HT-29 (cell line): ENCODE measurements at places on chromosomes 2 and 18.

DNA sequence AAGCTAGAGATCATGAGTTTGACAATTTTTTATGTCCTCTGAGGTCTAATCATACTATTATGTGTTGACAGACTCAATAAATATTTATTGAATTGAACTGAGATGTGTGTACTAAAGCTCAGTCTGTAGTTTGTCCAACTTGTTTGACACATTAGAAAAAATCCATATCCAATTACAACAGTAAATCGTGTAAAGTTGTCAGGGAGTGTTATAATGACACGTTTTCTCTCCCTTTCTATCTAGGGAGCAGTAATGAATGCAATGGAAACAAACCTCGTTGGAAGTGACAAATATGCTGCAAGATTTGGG lies 28.4 kb downstream of the ITGA4 start:
- no peak for DNase-seq

DNA sequence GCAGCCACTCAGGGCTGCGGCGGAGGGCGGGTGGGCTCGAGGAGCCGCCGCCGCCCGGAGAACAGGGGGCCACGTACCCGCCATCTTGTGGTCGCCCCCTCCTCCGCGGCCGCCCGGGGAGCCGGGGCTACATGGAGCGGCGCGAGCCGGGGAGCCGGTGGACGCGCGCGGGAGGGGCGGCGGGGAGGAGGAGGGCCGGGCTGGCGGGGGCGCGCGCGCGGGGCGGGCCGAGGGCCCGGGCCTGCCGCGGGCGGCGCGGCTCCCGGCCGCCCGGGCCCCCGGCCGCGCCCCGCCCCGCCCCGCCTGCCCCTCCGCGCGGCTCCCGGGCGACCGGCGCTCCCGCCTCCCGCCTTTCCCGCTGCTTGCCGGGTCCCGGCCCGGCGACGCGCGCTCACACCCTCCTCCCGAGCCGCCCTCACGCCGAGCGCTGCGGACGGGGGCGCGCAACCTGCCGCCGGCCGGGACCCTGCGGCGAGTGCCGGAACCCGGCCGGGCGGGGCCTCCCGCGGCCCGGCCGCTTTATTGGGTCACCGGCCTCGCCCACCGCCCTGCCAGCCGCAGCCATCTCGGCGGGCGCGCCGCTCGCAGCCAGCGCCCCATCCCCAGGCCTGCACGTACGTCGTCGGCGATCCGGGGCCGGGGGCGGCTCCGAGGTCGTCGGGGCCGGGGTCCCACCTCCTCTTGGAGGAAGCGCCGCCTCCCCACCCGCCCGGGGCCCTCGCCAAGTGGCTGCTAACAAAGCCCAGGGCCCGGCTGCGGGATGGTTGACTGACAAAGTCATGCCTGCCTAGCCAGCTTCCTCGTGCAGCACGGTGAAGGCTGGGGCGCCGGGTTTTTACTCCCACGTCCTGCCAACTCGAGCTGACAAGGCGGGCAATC lies at the start of gene PPP4R1:
Gene PPP4R1, minus strand, starts transcription at position 159 of the 879 bp plus-strand sequence. Its CDS starts 75 bp downstream, at position 84.
- peak; percentile 82 for DNase-seq

- DNase-seq: no peak
These were observed 33.8 kb downstream of the TOGARAM2 start for GRCh38 chr2:29014811-29015421.

- no peak for DNase-seq
These were observed 53.5 kb downstream of the ATP8B1 start for GRCh38 chr18:57749604-57749970.

- DNase-seq: peak; percentile 36
These were observed 12.3 kb upstream of the CERS6 start for GRCh38 chr2:168443818-168444217.

DNA sequence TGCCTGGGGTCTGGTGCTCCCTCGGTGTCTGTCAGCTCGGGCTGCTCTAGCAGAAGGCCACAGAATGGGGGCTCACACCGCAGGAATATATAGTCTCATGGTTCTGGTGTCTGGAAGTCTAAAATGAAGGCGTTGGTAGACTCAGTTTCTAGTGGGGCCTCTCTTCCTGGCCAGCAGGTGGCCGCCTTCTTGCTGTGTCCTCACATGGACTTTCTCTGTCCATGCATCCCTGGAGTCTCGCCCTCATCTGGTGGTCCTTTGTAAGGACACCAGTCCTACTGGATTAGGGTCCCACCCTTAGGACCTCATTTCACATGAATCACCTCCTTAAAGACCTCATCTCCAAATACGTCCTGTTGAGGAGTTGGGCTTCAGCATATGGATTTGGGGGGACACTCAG lies 65.7 kb downstream of the RRM2 start:
- peak; percentile 46 for DNase-seq

GRCh38 chr2:158716121-158716791 lies 78.9 kb upstream of the DAPL1 start:
- DNase-seq: no peak

DNA sequence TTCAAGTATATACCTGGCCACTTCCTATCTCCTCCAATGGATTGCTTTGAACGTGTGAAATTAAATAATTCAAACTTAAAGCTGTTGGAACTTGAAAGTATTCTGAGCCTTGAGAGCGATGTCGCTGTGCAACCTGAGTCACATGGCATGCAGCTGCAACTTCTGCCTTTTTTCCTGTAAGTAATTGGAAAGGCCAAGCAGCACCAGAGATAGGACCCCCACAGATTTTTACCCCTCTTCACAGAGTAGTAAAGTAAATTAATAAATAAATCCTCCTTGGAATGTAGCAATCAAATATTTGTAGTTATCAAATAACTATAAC lies 3.2 kb upstream of the RNF149 start:
- no peak for DNase-seq

GRCh38 chr18:80009661-80010550 lies 21.5 kb upstream of the TXNL4A start:
- DNase-seq: peak; percentile 34

- peak; percentile 83 for DNase-seq
These were observed 30.5 kb upstream of the NEDD4L start for GRCh38 chr18:58013241-58014211.

DNA sequence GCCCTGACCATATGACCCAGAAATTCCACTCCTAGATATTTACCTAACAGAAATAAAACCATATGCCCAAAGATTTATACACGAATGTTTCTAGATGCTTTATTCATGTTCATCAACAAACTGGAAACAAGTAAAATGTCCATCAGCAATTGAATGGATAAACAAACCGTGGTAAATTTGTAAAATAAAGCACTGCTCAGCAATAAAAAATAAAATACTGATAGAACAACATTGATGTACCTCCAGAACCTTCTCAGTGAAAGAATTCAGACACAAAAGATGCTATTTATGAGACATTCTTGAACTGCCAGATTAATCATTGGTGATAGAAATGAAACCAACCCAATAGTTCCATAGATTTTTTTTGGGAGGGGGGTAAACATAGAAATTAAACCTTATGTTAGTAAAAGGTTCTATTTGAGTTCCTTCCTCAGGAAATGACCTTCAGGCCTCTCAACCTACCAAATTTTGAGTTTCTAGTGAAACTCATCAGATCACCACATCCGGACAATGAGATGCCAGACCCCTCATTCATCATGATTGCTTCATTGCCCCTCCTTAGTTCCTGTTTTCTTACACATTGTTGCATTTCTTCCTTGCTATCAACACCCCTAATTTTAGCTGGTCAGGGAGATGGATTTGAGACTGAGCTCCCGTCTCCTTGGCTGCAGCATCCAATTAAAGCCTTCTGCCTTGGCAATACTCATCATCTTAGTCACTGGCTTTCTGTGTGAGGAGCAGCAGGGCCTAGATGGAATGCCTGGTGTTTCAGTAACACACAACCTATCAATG lies 203.5 kb downstream of the LPIN1 start:
- no peak for DNase-seq

- no peak for DNase-seq
These were observed 31.8 kb downstream of the GRB14 start for GRCh38 chr2:164589522-164589921.

- DNase-seq: peak; percentile 53
These were observed 856 bp upstream of the PLA2R1 start for GRCh38 chr2:160063271-160063670.

DNA sequence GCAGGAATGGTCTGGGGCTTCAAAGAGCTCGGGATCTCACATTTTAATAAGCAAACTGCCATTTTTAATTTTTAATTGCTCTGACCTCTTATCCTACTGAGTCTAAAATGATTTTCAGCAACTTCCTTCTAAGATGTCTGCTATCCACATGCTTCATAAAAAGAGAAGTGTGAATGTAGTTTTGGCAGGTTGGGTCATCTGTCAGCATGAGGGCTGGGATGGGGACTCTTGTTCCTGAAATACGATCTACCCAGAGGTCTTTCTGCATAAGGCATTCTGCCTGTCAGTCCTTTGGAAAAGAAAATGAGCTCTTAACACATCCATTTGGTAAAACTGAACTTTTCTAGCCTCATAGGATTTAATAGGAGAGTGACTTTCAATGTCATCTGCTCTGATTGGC lies 252.8 kb upstream of the APCDD1 start:
- DNase-seq: no peak

GRCh38 chr2:138071720-138072719 lies 107.7 kb downstream of the HNMT start:
- DNase-seq: peak; percentile 56

GRCh38 chr2:71896385-71897136 lies 251.1 kb downstream of the CYP26B1 start:
- no peak for DNase-seq

DNA sequence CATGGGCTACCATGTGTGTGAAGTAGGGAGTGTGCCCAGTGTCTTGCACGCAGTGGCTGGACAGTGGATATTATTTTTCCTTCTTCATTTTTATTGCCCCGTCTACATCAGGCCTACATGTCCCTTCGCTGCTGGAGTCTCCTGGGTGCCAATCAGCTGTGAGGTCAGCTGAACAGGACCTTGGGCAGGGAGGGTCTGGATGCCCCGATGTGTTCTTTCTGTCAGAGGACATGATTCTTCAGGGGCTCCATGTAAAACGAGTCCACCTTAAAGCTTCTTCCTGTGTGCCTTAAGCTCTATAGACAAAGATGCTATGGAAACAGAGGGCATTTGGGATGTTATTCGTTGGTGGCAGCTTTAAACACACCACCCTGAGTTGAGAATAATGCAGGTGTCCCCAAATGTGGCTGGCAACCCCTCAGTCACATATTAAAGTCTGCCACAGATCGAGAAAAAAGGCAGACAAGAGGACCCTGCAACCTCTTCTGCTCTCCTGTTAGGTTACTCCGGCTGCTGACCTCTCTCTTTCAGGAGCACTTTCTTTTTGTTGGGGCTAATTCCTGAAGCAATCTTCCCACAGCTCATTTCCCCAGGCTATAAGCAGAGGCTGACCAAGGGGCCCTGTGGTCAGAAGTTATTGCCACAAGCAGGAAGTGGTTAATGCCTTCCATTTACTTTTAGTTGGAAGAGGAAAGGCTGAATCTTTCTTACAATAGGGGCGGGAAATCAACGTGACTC lies 20.0 kb downstream of the GREB1 start:
- DNase-seq: no peak

DNA sequence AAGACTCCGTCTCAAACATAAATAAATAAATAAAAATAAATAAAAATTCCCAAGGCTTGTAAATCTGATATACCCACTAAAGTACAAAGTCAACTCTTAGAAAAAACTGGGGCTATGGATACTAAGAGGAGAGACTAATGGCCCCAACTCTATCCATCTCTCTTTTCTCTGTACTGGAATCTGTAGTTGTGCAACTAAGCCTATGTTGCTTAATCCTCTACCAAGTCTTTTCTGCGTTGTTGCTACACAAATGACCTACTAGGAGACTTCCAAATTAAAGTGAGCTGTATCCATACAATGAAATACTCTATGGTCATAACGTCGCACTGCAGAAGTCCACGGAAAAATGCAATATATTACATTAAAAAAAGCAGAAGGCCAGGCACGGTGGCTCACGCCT lies 8.1 kb downstream of the MRPS5 start:
- DNase-seq: no peak

DNA sequence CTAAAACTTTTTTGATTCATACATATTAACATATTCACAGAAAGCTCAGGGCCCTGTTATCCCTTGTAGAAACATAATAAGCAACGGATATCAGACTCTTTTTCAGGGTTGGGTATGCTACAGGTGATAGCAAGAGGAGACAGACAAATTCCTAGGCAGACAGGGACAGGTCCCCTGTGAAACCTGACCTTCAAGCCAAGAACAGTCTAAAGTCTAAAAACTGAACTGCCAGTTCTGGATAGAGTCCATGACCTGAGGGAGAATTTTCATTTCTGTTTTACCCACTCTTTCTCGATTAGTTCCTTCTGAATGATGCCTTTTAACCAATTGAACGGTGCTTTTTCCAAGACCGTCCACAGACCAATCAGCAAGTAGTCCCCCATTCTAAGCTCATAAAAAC lies 54.2 kb downstream of the RIT2 start:
- DNase-seq: no peak

- no peak for DNase-seq
These were observed 5.0 kb downstream of the FBLN7 start for GRCh38 chr2:112143150-112143549.

- peak; percentile 74 for DNase-seq
These were observed 90.3 kb downstream of the OLA1 start for GRCh38 chr2:174158003-174158402.

- no peak for DNase-seq
These were observed 138.8 kb downstream of the ATAD2B start for GRCh38 chr2:23788100-23788499.

GRCh38 chr2:118223992-118224894 lies 136.0 kb downstream of the INSIG2 start:
- peak; percentile 22 for DNase-seq

DNA sequence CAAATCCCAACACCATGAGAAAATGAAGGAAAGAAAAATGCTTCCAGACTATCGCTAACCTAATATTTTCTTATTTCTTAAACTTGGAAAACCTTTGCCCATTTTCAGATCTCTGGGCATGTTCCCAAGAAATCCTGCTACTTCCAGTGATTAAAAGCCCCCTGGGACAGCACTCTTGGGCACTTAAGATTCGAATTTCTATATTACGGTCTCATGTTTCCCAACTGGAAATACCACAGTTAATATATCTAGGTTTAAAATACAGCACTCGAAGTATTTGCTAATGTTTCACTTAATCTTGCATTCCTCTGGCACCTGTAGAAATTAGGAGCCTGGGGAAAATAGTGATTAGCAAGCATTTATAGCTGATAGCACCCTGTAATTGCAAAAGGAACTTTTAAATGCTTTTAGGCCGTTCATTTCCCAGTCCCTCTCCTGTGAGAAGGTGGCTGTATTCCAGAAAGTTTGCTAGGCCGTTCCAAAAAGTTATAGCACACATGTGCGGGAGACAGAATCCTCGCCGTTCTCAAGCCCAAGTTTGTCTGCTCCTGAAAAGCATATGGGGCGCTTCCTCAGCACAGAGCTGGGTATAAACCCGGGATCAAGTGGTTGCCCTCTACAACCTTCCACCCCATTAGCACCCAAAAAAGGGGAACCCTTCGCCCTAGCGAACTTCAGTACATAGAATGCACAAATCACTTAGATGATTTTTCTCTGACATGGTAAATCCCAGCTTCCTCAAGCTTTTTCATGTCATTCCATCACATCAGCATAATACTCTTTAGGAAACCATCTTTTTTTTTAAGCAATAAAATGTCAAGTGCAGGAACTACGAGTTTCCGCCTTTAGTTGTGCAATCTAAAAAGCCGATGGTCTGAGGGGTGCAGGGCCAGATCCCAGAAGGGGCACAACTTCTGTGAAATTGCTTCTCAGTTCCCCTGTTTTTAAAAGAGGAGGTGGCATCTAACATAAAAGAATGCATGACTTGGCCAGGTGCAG lies 60.6 kb downstream of the DIPK1C start:
- DNase-seq: no peak

- no peak for DNase-seq
These were observed 350.4 kb upstream of the FSIP2 start for GRCh38 chr2:185388226-185388625.

GRCh38 chr2:111176388-111176787 lies 55.7 kb downstream of the BCL2L11 start:
- no peak for DNase-seq

- DNase-seq: no peak
These were observed 37.6 kb upstream of the TAF1B start for GRCh38 chr2:9805435-9806297.

GRCh38 chr2:71878626-71879508 lies 268.8 kb downstream of the CYP26B1 start:
- no peak for DNase-seq
